Omental fat pad (tissue), 4 donors: ENCODE measurements at places on chromosomes 12 and 14.

DNA sequence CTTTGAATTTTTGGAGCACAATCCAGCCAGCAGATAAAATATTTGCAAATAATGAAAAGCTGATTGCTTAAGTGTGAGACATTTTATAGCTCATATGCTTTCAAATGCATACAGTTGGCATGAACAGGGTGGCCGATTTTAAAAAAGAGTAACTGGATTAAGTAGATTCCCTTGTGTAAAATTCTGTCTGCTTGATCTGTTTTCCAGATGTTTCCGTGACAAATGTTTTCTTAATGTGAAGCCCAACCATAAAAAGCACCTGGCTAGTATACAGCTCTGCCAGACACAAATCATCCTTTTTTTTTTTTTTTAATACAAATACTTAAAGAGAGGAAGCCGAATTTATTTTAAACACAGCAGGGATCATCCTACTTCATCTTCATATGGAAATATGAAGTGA is 440.7 kb downstream of the CCER1 start:
- DNase-seq, result no peak

DNA sequence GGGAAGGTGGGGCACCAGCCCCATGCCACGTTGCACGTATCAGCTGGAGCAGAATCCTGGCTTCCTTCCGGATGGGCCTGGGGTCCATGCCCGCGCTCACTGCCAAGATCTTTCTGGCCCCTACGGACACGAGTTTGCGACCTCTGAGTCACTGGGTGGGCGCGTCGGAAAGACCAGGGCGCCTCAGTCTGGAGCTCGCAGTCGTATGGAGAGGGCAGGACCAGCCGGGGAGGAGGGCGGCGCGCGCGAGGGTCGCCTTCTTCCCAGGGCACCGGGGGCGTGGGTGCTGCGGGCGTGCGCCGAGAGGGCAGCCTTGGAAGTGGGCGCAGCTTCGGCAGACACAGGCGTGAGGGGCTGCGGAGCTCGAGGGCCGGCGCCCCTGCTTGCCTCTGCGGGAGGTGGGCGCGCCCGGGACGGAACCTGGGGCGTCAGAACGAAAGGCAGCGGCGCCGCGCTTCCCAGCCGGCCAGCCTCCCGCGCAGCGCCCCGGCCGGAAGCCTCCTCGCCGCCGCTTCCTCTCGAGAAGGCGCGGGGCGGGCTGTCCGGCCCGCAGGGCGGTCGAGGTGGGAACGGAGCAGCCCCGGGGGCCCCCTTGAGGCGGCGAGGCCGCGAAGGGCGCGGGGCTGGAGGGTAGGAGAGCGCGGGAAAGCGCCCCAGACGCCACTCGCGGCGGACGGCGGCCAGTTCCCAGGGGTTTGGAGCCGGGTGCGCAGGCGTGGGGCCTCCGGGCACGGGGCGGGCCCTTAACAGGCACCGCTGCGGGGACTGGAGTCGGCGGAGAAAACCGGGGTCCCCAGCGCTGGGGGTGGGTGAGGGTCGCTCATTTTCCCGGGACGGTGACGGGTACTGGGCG is at the start of gene ARL6IP4:
Gene ARL6IP4, plus strand, starts transcription at position 499 of the 853 bp plus-strand sequence. CDS start 459 bp downstream, outside the sequence.
- DNase-seq, result no peak

GRCh38 chr12:27965966-27966365 is 6.6 kb downstream of the PTHLH start:
- DNase-seq, result no peak

GRCh38 chr14:100772607-100773165 is 46.0 kb downstream of the DLK1 start:
- DNase-seq, result no peak

DNA sequence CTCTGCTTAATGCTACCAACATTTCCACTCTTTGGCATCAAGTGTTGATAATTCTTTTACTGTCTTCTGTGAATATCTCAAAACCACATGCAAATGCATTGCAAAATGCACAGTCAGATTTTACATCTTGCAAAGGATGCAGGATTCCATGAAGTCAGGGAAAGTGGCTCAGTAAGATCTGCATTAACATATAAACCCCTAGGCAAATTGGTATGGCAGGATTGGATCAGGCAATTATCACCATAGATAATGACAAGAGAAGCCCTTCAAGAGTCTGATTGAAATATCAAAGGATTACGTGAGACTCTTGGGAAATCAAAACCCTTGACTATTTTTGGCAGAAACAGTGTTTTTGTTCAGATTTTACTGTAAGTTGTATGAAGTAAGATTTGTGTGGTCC is 71.0 kb downstream of the TMTC2 start:
- DNase-seq, result no peak

GRCh38 chr14:81637639-81638038 is 104.0 kb upstream of the SEL1L start:
- DNase-seq, result no peak

DNA sequence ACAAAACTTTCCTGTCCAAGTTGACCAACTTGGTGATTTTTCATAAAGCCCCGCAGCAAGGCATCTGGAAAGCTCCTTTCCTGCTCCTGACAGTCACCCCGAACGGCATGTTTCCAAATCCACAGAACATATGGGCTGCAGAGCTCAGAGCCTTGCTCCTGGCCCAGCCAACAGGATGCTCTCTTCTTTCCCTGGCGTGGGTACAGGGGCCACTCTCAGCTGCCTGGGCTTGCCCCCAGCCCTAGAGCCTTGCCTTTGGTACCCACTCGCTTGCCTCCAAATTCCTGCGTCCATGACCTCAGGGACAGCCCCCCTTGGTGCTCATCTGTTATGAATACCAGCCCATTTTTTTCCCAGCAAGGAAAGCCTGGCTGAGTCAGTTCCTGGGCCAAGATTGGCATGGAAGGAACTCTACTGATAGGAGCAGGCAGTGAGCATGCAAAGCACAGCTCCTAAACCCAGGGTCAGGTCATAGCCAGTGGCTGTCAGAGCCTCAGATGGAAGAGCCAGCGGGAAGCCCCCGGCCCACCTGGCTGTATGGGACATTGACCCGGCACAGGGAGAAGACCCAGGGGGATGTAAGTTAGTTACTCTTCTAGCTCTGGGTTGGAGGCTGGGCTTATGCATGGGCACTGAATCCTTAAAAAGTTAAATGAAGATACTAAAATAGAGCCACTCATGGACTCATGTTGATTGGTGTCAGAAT is 105.3 kb upstream of the RTL1 start:
- DNase-seq, result no peak

GRCh38 chr12:113965951-113966797 is at the start of gene RBM19:
Gene RBM19 (minus strand): TSS chr12:113966325. CDS start chr12:113966227, 98 bp downstream.
- peak; percentile 88 for DNase-seq

- DNase-seq, result no peak
Observed at GRCh38 chr14:102510616-102511520, 1.3 kb upstream of the ANKRD9 start.

- no peak for DNase-seq
Observed at GRCh38 chr12:79555028-79555925, 135.5 kb downstream of the PAWR start.

- no peak for DNase-seq
Observed at GRCh38 chr12:21337959-21338744, 3.4 kb upstream of the SLCO1A2 start.

- no peak for DNase-seq
Observed at GRCh38 chr14:89262041-89262440, 155.0 kb downstream of the FOXN3 start.

GRCh38 chr12:132921685-132922084 is 34.3 kb upstream of the CHFR start:
- no peak for DNase-seq

GRCh38 chr14:68794851-68795596 is 2.2 kb upstream of the ZFP36L1 start:
- DNase-seq, result no peak

- DNase-seq, result no peak
Observed at GRCh38 chr12:41167701-41168100, 20.4 kb upstream of the PDZRN4 start.

DNA sequence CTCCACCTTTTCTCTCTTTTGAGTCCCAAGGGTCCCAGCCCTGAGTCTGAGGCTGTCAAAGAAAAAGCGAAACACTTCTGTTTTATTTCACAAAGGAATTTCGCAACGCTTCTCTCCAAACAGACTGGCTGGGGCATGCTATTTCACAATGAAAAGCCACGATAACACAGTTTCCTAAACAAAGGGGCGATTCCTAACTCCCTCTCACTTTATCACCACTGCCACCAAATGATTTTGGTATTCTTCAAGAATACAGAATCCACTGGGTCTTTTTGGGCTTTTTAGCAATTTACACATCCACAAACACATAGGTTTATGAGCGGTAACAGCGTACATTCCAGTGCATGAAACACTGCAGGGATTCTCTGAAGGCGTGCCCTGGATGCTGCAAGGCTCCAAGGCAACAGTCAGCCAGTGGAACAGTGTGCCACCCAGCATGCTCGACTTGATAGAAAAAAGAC is 161.2 kb downstream of the DAD1 start:
- DNase-seq, result no peak

- no peak for DNase-seq
Observed at GRCh38 chr12:125512541-125513298, 447.5 kb downstream of the AACS start.

- no peak for DNase-seq
Observed at GRCh38 chr12:52627395-52628110, 9.2 kb upstream of the KRT73 start.

GRCh38 chr12:75842090-75842489 is 189.5 kb downstream of the PHLDA1 start:
- DNase-seq, result no peak

- DNase-seq, result no peak
Observed at GRCh38 chr14:55446127-55446736, 5.8 kb upstream of the TBPL2 start.

DNA sequence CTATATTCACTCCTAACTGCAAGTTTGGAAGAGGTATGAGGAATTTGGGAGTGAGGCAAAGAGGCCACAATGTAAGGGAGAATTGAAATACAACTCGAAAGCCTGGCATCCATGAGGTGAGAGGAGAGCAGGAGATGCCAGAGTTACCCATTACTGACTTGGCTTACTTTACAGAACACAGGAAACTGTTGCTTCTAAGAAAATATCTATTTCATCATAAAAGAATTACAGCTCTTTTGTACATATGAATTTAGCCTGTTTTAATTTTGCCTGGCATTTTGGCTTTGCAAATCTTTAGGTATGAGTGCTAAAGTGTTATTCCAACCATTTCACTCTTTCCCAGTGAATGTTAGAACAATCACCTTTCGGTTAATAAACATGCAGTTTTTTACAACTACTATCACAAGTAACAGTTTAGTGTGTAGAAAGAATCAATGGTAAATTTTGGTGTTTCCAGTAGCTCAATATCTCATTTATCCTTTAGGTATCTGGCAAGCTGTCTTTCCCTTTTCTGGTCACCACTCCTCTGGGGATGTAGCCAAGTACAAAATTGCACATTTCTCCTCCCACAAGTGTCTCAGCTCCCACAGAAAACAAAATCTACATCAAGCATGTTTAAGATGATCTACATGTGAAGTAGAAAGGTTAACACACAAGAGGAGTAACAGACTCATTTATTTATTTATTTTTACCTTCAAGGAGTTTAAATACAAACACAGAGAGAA is 196.6 kb upstream of the DCN start:
- DNase-seq, result no peak

- DNase-seq, result no peak
Observed at GRCh38 chr12:47850153-47851084, 30.7 kb upstream of the HDAC7 start.

DNA sequence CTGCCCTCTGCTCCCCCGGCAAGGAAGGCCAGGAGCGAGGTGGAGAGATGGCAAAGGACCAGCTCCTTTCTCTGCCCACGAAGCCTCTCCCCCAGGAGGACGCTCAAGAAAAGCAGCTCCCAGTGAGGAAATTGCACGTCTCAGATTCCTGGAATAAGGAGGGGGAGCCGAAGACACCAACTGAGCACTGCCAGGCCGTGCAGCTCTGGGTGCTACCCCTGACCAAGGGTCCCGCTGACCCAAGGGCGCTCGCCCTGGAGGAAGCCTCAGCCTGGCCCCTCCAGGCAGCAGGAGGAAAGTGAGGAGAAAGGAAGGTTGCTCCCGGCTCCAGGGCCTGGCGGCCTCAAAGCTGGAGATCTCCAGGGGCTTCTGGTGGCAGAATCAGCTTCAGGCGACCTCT is 174.1 kb upstream of the SFSWAP start:
- no peak for DNase-seq

DNA sequence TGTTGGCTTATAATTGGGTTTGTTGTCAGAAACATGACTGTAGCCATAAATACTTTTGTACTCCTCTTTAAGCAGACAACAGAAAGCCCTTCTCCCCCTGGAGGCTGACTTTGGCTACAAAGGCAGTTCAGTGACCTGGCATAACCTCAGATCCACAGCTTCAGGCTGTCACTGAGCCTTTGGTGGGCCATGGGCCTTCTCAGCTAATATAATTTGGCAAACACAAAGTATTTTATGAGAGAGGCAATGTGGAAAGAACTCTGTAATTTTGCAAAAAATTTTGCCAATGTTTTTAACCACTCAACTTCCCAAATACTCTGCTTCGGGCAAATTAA is 15.5 kb upstream of the MGP start:
- no peak for DNase-seq

DNA sequence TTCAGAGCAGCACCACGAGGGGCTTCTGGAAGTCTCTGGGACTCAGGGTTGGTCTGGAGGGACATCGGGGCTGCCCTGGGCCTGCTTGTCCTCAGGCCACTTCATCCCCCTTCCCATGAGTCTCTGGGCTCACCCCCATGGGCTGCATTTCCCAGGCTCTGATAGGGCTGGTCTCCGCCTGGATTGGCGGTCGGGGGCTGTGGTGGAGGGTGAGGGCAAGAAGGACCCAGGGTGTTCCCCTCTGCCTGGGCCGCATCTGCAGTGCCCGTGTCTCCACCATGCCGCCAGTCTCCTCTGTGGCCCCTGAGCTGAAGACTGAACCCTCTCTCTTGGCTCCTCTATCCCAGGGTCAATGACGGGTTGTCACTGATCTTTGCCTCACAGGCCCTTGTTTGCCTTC is 242.1 kb downstream of the ADGRD1 start:
- DNase-seq, result no peak

GRCh38 chr14:32754209-32754608 is 184.5 kb upstream of the NPAS3 start:
- DNase-seq, result no peak

- DNase-seq, result no peak
Observed at GRCh38 chr12:48586361-48586760, 16.5 kb upstream of the LALBA start.

DNA sequence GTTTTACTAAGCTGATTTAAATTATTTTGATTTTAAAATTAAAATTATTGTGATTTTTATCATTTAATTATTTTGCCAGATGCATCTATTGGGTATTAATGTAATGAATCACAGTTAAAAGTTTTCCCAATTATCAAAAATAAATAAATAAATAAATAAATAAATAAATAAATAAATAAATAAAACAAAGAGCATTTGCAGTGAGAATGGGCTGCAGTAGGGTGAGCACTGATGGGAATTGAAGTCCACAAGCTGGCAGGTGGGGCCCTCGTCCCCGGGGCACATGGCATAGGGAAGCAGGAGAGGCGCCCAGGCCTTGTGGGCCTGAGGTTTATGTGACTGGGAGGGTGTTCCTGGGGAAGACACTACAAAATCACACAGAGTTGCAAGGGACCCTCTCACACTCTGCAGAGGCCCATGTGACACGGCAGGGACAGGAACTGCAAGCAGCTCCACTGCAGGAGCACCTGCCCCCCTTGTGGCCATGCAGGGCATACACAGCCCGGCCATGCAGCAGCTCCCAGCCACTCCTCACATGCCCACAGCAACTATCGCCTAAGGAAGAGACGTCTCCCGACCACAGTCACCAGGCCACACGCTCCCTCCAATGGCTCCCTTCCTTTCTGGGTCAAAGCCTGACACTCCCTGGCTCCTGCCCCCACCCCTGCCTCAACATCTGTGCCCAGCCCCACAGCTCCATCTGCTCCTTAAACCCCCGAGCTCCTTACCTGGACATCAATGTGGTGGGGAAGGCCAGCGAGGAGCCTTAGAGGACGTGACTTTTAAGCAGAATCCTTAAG is 256.3 kb upstream of the SFSWAP start:
- DNase-seq, result no peak
